ENCODE measurements at places on chromosomes 4 and X.

GRCh38 chr4:117481742-117482141 is 396.4 kb upstream of the TRAM1L1 start:
- ATAC-seq, result no peak

DNA sequence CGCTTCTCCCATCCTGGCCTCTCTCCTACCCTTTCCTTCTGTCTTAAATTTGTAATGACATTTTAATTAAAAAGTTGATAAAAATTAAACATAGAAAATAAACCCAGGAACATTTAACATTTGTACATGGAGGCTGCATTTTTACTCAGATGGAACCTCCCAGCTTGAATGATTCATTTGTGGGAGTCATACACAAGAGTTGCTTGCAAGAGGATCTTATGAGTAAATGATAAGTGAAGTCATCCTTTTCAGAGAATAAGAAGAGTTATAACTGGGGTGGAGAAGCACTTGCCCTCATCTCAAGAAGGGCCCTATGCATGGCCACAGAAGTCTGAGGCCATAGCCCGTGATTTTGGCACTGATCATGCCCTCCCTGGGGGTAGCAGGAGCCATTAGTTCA is 482.9 kb upstream of the BOD1L1 start:
- no peak for ATAC-seq

- ATAC-seq, result no peak
These were observed 63.1 kb upstream of the GPR78 start for GRCh38 chr4:8516996-8517550.

GRCh38 chr4:147078362-147078761 is 132.7 kb upstream of the TTC29 start:
- ATAC-seq, result peak; percentile 67

GRCh38 chrX:110531873-110532580 is 173.4 kb downstream of the RTL9 start:
- ATAC-seq, result peak; percentile 66

DNA sequence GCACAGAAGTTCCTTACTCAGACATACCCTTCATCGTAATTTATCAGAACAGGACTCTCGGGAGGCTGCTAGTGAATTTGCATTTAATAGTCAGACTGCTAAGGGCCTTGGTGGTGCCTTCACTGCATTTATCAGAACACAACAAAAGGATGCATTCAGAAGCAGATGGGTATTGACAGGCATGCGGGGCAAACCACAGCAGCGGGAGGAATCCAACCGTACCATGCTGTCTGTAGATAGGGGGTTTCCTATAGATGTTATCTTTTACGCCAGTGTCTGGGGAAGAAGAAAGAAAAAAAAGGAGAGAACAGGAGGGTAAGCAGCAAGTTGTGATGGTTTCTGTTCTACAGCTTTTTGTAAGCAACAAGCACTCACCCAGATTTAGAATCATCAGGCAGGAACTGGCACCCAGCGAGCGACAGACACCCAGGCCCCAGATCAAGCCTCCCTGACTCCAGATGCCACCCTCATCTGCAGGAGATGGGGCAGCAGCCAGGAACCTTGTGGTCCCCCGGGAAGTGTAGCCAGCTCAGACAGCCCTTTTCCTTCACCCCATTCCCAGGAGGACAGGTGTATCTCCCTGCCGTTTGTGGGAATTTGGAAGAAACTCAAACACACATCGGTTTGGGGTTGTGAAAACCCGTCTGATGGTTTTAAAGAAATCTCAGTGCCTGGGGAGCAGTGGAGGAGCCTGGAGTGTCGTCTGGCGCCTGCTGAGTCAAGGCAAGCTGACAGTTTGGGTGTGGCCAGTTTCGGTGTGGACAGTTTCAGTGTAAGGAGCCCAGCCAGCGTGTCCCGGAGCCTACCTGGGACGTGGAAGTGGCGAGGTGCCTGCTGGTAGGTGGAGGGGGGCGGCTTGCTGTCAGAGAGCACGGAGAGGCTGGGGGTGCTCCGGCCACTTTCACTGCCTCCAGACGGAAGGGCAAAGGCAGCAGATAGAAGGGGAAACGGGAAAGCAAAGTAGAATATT is 80.0 kb upstream of the AFAP1 start:
- no peak for ATAC-seq

DNA sequence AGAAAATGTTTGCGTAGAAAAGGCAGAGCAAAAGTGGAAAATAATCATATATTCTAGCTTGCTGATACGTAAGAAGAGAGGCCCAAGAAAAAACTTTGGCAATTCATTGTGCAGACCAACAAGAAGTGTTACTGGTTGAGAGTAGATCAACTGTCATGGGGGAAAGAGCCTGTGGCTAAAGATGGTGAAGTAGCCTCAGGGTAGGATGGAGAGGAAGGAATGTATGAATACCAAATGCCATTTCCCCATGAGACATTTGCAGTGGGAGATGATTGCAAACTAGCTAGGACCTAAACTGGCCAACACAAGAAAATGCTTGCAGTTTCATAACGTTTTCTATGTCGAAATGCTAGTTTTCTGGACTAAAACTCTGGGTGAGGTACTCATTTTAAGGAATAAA is 47.7 kb upstream of the ADGRL3 start:
- no peak for ATAC-seq

GRCh38 chr4:105145903-105146275 is 787 bp upstream of the TET2 start:
- ATAC-seq, result peak; percentile 15

- peak; percentile 62 for ATAC-seq
These were observed 32.0 kb upstream of the MGST2 start for GRCh38 chr4:139633661-139634060.

DNA sequence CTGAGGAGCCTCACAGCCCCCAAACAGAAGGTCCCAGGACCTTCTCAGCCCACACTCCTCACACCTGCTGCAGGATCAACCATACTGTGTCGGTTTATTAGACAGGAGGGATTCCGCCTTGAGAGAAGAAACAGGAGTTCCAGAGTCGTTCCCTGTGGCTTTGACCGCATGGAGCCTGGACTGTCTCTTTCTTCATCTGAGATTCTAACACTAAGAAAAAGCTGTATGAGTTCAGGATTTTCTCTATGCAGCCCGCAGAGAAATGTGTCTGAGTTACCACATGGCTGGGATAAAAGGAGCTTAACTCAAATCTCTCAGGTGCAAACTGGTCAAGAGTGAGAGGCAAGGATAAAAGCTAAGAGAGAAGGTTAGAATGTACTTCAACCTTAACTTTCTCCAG is 126.7 kb downstream of the AFAP1 start:
- no peak for ATAC-seq

GRCh38 chrX:8289523-8289922 is 118.5 kb upstream of the VCX2 start:
- no peak for ATAC-seq

DNA sequence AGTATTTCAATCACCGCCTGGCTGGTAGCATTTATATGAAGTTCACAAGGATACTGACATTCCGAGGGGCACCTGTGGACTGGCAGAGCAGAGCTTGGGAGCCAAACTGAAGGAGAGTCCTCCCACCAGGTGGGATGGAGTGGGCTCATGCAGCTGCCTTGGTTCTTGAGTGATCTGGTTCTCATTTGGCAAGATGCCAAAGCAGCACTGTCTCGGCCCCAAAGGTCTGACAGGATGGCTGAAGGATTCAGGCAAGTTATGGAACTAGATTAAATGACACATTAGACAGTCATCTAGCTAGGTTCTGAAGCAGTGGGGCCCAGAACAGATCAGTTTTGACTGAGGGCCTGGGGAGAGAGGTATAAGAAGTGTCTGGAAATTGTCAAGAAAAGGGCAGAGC is 3.2 kb downstream of the FGF16 start:
- no peak for ATAC-seq

DNA sequence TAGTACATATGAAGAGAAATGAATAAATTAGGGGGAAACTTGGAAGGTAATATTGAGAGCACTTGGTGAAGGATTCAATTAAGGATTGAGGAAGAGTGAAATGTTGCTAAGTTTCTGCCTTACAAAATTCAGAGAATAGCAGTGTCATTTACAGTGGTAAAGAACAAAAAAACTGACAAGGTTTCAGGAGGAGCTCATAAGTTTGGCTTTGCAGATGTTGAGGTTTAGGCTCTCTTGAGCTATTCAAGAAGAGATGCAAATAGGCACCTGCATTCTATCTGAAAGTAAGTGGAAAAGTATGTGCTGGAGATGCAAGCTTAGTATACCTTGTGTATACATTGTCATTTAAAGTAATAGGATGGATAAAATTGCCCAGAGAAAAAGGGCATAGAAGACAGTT is 22.3 kb upstream of the EMCN start:
- no peak for ATAC-seq

GRCh38 chrX:362937-363620 is 23.6 kb downstream of the PPP2R3B start:
- ATAC-seq, result no peak

DNA sequence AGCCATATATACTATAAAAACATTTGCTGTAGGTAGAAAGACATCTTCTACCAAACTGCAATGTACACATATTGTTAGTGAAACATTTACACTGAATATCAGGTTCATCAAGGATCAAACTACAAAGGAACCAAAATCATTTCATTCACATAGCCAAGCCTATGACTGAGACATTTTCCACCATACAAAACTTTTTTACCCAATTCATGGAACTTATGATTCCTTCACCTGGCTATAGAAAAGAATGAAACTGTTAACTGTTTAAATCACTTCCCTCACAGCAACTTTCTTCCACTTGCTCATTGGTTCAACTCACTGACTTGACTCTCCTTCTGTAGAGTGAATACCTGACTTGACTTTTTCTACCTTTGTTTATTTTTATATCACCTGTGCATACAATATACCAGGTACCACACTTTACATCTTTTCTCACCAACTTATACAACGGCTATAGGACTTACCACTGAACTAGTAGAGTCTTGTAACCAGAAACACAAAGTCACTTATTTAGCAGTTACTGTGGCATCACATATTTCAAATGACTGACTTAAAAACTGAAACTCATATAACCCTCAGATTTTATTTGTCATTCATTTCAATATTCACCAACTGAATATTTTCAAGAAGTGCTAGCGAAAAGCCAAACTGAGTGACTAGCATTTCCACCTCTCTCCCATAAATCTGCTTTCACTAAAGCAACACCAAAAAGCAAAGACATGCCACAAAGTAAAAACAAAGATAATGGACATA is 30.9 kb downstream of the CAMK2D start:
- ATAC-seq, result no peak

DNA sequence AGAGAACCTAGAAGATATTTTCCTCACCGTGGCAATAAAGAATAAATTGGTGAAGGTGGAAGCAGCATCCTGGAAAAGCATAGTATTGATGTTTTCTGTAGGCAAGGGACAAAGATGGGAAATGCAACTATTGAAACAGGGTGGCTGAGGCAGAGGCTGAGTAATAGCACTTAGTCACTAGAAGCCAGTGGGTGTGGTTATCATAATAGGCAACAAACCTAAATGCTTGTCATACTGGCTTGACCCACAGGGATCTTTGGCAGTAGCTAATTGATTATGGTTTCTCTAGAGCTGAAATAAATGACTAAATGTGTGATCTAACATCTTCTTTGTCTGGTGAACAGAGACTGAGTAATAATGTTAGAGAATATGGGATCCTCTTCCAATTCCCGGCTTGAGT is 353.6 kb upstream of the RPS6KA3 start:
- no peak for ATAC-seq

DNA sequence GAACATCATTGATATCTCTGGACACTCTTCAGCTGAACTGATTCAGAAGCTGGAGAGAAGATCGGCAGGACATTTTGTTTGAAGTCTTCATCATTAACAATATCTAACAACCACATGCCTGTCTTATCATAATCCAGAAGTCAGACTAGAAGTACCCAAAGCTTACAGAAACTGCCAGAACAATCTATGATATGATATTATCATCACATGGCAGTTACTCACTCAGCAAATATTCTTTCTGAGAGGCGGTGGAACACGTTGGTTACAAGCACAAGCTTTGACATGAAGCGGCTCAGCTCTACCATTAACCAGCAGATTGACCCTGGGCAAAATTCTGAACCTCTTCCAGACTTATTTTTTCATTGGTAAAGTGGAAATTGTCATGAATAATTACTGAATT is 69.4 kb upstream of the KIT start:
- no peak for ATAC-seq

DNA sequence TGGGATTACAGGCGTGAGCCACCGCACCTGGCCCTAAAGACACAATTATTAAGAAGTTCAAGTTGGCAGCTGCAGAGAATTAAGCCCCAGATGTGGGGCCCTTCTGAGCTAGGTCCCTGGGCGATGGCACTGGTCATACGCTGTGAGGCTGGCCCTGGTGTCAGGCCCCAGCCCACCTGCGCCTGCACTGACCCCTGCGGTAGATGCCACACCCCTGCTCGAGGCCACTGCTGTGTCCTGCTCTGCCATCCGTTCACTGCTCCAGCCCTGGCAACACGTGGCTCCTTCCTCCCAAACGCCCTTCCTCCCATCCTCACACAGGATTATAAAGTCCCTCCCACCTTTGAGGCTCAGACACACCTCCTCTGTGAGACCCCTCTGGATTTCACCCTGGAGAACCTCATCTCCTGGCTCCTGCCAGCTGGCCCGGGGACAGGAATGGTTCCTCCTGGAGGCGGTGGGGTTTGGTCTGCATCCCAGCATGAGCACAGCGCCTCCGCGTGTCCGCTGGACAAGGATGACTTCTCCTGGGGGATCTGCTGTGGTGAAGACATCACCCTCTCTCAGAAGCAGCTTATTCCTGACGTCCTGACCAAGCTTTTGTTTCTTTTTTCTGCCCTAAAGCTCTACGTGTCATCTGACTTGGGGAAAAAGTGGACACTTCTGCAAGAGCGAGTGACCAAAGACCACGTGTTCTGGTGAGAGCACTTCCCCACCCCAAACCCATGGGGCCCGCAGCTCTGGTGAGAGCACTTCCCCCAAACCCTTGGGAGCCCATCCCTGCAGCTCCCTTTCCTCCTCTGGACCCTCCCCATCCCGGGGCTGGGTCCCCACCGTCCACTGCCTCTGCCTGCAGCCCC is 219.0 kb upstream of the PSAPL1 start:
- no peak for ATAC-seq

GRCh38 chr4:186134257-186134656 is 29.8 kb downstream of the FAM149A start:
- ATAC-seq, result peak; percentile 60

- no peak for ATAC-seq
These were observed 45.3 kb upstream of the MAP3K15 start for GRCh38 chrX:19560611-19561010.

- ATAC-seq, result no peak
These were observed 292.5 kb downstream of the SPATA18 start for GRCh38 chr4:52343595-52343994.

- no peak for ATAC-seq
These were observed 13.1 kb downstream of the TCEAL7 start for GRCh38 chrX:103343105-103343504.

- no peak for ATAC-seq
These were observed 15.2 kb downstream of the RGS12 start for GRCh38 chr4:3307891-3308575.
